ENCODE measurements at places on chromosomes 3 and 15.

- DNase-seq = no peak
Observed at GRCh38 chr15:90006217-90007075, 5.3 kb downstream of the ZNF710 start.

- DNase-seq = peak; percentile 49
Observed at GRCh38 chr3:197555281-197556261, at the start of gene BDH1. Gene BDH1, minus strand, starts transcription at chr3:197555968. Its CDS starts 9,525 bp downstream, at chr3:197546443.

GRCh38 chr15:90870354-90871138, 2.2 kb downstream of the FURIN start:
- DNase-seq = no peak

GRCh38 chr15:65540314-65540713, 10.1 kb downstream of the HACD3 start:
- no peak for DNase-seq

GRCh38 chr15:80467311-80467714, 63.1 kb downstream of the ARNT2 start:
- DNase-seq = no peak

DNA sequence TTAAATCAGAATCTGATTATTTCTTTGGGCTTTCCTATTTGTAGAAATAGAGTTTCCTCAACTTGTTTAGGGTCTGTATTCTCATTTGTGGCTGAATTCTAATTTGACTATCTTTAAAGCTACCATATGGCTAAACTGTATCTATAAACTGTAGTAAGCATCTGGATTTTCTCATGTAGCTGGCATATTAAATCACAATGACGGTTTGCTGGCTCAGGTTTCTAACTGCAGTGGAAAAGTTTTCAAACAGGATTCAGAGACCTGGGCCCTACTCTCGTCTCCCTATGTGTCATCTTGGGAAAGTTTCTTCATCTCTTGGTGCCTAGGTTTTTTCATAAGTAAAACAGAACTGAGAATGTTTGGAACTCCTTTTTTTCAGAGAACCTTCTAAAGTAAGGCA, 68.3 kb downstream of the GALK2 start:
- DNase-seq = no peak

DNA sequence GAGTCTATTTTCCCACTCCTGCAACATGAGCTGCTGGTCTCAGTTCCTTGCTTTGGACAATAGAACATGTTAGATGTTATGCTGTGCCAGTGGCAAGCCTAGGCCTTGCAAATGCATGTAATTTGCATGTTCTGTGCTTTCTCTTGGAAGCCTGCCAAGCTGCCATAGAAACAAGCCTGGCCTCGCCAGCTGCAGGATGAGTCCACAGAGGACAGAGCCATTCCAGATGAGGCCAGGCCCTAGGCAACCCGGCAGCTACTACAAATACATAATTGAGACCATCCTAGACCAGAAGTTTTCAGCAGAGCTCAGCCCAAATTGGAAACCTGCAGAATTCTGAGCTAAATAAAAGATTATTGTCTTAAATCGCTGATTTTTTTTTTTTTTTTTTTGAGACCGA, 39.6 kb downstream of the TRIM69 start:
- no peak for DNase-seq

DNA sequence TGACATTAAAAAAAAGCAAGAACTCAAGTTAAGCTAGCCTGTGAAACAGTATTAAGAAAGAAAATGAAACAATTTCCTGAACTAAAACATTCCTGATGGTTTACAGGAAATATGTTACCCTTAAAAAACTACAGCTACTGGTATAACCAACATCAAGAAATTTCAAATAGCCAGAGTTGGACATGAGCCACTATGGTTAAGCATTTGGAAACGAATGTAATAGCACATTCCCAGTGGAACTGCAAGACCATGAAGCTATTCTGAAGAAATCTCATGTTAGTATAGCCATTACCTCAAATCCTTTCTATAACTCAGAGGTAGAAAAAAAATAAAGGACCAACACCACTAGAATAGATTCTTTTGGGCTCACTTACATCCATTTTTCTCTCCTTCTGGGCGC, 30.2 kb downstream of the CPNE4 start:
- no peak for DNase-seq

- DNase-seq = no peak
Observed at GRCh38 chr15:81812456-81812855, 233.4 kb downstream of the MEX3B start.

DNA sequence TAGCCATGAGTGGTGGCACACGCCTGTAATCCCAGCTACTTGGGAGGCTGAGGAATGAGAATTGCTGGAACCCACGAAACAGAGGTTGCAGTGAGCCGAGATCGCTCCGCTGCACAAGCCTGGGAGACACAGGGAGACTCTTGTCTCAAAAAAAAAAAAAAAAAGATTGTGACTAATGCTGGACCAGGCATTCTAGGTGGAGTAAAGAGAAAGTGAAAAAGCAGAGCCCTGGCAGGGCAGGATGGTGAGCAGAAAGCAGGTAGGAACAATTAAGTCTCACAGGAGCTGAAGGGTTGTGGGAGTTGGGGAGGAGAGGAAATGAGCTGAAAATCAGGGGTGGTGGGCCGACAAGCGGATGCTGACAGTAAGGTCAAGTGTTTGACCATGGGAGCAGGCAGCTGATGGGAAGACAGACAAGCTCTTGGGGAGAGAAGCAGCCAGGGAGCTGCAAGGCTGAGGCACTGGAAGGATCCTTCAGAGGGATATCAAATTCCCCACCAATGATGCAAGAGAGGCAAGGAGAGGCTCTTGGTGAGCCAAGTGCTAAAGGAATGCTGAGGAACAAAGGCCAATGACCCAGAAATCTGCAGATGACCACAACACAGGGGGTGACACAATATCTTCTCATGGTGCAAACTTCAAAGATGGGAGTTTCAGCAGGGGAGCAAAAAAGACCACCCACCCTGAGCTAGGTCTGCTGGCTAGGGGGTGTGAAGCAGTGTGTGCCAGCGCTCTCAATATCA, 251.1 kb downstream of the ULK4 start:
- DNase-seq = no peak

DNA sequence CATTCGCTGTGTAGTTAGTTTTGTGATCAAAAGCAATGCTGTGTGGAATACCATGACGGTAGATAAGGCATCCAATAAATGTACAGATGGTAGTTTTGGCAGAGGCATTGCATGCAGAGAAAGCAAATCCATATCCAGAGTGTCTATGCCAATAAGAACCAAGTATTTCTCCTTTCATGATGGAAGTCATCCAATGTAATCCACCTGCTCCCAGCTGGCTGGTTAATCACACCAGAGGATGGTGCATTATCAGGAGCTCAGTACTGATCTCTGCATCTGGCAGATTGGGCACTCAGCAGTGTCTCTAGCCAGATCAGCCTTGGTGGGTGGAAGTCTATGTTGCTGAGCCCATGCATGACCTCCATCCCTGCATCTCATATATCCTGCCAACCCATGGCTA, 677.7 kb upstream of the NECTIN3 start:
- DNase-seq = no peak

DNA sequence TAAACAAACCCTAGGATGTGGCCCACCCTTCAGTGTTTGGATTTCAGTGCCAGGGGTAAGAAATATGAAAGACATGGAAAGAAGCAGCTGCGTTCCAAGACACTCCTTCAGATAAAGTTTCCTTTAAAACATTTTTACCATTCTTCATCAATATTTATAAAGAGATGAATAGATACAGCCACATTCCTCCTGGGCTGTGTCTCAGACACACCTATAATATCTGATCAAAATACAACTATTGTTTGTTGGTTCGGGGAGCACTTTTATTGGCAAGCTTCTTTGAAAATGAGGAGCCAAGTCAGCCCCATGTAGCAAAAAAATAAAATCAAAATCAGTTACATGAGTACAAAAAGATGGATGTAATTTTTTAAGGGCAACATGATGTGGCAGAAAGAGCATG, 53.2 kb downstream of the RPL22L1 start:
- no peak for DNase-seq

GRCh38 chr15:90891346-90891949, 7.1 kb downstream of the FES start:
- DNase-seq = no peak

Data from CD4-positive, alpha-beta memory T cell (primary cell).